ENCODE measurements at places on chromosomes 7 and 10.
A peak's percentile ranks its signal among the peaks of the same experiment; 100 is the strongest.

DNA sequence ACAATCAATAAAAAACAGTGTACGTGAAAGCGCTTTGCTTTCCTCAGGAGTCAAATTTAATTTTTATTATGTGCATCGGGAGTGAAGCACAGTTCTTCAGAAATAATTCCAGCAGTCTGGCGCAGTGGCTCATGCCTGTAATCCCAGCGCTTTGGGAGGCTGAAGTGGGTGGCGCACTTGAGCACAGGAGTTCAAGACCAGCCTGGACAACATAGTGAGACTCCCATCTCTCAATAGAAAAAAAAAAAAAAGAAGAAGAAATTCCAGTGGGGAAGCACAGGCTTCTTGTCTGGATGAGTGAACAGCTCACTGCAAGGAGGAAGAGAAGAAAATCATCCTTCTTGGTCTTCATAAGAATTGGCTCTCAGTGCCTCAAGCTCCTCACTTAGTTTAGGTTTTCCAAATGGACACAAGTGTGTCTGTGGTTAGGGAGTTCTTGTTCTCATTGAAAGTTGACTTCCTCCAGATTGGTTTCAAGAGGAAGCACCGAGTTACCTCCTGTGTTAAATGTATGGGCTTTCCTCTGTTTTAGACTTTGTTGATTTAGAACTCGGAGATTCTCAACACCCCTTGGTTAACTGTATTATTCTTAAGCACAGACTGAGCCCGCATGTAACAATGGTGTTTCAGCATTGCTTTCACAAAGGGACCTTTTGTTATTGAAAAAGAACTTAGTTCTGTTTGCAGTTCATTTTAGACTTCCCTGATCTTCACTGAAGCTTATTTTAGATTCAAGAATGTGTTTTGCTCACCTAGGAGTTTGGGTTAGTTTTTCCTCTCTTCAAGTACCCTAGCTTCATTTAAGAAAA lies 28.0 kb downstream of the LMTK2 start:
- no peak for DNase-seq

DNA sequence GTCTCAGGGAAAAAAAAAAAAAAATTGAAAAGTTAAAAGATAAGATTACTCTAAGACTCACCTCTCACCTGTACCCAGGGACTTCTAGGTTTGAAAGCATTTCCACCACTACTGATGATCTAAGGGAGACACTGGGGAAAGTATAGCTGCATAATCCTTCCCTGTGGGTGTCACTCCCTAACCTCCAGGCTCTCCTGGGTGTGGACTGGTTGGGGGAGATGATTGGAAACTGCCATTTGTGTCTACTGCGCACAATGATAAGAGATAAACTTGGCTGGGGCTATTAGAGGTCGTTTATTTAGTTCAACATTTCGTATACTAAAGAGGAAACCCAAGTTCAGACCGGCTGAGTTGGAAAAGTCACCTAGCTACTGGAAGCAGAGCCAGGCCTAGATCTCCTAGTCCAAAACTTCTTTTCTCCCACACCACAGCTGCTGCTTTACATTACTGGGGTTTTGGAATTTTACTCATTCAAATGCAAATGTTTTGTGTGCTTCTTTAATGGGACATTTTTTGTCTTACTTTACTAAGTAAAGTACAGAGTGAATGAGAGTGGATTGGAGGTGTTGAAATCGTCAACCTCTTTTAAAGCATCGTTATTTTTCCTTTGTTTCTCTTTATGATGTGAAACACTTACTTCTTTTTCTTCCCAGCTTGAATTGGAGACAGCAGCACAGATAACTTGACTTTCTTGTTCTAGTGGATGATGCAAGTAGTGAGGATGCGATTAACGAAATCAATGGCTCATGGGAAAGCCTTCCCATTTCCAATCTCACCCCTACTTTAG lies 22.3 kb upstream of the SEC61G start:
- DNase-seq, result no peak

DNA sequence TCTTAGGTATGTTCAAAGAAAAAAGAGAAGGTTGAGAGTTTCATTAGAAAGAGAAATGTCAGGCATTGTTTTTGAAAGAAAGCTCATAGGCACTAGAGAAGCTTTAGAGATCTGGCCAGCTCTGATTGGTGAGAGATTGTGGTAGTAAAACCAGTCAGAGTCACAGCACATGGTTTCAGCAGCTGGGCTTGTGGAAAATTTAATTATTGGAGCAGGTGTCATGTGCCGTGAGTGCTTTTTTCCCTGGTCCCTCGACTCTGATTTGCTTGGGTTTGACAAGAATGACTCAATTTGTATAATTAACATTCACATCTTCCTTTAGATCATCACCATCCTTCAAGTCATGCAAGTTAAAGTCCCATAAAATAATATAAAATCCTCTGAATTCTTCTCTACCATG lies 35.2 kb downstream of the MRPL32 start:
- DNase-seq, result no peak

- DNase-seq, result no peak
These were observed 68.1 kb downstream of the LHPP start for GRCh38 chr10:124529661-124530214.

DNA sequence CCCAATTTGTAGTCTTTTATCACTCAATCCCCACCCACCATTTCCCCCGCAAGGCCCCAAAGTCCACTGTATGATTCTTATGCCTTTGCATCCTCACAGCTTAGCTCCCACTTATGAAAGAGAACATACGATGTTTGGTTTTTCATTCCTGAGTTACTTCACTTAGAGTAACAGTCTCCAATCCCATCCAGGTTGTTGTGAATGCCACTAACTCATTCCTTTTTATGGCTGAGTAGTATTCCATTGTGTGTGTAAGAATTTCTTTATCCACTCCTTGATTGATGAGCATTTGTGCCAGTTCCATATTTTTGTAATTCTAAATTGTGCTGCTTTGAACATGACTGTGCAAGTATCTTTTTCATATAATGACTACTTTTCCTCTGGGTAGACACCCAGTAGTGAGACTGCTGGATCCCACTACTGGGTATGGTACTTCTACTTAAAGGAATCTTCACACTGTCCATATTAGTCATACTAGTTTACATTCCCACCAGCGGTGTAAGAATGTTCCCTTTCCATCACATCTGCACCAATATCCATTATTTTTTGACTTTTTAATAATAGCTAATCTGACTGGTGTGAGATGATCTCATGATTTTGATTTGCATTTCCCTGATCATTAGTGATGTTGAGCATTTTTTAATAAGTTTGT lies 152.6 kb downstream of the JMJD1C start:
- DNase-seq, result no peak

GRCh38 chr7:105647591-105647990 lies 66.3 kb upstream of the EFCAB10 start:
- DNase-seq, result no peak

GRCh38 chr10:12583891-12584595 lies 234.7 kb downstream of the CAMK1D start:
- DNase-seq, result no peak

GRCh38 chr10:118521415-118522117 lies 73.9 kb downstream of the PRLHR start:
- no peak for DNase-seq

- DNase-seq, result no peak
These were observed 492.0 kb upstream of the AKR1E2 start for GRCh38 chr10:4334015-4334414.

GRCh38 chr7:117402109-117402508 lies 25.2 kb downstream of the ASZ1 start:
- DNase-seq, result no peak

- DNase-seq, result peak; percentile 1
These were observed 1.5 kb upstream of the NRP1 start for GRCh38 chr10:33335801-33336581.

GRCh38 chr7:46738796-46739195 lies 817.7 kb upstream of the IGFBP3 start:
- no peak for DNase-seq

DNA sequence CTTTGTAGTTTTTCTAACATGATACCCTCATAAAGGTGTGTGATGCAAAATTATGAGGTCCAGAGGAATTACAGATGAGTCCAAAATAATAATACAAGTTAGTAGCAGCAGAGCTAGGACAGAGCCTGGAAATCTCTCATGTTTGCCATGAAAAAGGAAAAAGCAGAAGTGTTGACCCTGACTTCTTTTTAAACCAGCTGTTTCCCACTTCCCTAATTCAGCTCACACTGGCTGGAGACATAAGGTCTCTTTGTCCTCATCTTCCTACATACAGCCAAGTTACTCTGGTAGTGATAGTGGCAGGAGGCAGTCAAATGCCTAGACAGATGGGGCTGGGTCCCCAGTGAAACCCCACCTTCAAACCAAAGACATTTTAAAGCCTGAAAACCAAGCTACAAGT lies 269.2 kb downstream of the C7orf25 start:
- DNase-seq, result no peak

DNA sequence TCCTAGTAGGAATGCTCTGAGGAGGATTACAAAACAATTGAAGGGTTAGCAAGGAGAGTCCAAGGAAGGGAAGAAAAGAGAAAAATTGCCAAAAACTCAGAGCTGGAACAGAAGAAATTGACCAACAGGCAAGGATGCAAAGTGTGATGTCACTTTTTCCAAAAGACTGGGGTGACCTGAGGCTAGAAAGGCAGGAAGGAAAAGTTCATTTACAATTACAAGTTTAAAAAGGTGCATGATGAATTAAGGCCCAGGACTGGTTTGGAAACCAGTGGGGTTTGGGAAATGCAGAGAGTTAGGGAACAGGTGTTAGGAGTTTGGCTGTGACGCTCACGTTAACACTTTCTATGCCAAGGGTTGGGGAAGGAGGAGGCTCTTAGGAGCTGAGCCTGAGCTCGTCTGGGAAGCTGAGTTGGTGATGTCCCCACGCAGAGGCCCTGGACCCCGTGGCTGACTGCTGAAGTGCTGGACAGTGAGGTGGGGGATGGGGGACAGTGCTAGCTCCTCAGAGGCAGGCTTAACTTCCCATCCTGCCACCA lies 92.6 kb upstream of the PODXL start:
- DNase-seq, result no peak

DNA sequence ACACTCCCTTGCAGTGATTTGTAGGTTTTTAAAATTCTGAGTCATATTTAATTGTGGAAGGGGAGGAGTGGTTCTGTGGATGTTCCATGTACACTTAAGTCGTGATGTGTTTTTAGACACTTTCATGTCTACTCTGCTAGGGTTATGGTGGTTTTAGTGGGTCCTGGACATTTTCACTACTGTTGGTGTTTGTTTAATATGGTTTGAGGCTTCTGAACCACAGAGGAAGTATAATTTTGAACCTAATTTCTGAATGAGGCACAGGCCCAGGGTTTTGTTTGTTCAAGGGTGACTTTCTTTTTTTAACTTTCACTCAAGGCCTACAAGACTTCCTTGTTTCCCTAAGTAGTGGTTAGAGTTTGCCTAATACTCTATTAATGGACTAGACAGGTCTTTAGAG lies 13.3 kb downstream of the SLC26A5 start:
- DNase-seq, result no peak

DNA sequence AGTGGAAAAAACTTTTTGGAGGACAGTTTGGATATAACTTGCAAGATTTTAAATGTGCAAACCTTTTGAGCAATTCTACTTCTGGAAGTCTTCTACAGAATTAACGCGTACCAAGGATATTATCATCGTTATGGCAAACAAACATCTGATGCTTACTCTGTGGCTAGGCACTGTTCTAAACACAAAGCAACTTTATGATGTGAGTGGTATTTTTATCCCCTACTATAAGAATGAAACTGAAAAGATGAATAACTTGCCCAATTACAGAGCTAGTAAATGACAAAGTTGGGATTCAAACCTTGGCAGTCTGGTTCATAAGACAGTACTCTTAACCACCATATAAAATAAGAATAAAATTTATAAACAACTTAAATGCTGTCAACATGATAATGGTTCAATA lies 15.8 kb downstream of the ASZ1 start:
- DNase-seq, result no peak

DNA sequence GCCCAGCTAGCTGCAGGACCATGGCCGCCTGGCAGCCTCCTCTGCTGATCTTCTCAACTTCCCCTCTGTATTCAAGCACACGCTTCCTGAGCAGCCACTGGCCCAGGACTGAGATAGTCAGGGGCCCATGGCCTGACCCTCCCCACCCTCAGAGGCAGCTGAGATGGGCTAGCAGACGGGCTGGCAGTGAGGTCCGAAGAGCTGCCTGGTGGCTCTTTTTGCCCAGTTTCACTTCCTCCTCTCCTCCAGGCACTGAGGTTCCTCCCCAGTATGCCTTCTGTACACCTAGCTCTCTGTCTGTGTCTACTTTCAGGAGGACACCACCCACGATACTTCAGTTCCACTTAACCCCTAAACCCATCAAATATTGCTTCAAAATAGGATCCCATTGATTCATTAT lies 395.6 kb downstream of the TNS3 start:
- peak; percentile 91 for DNase-seq

GRCh38 chr7:20236790-20237189 lies 19.6 kb upstream of the MACC1 start:
- DNase-seq, result no peak

- no peak for DNase-seq
These were observed 252.5 kb downstream of the SLC25A13 start for GRCh38 chr7:96069401-96069800.

DNA sequence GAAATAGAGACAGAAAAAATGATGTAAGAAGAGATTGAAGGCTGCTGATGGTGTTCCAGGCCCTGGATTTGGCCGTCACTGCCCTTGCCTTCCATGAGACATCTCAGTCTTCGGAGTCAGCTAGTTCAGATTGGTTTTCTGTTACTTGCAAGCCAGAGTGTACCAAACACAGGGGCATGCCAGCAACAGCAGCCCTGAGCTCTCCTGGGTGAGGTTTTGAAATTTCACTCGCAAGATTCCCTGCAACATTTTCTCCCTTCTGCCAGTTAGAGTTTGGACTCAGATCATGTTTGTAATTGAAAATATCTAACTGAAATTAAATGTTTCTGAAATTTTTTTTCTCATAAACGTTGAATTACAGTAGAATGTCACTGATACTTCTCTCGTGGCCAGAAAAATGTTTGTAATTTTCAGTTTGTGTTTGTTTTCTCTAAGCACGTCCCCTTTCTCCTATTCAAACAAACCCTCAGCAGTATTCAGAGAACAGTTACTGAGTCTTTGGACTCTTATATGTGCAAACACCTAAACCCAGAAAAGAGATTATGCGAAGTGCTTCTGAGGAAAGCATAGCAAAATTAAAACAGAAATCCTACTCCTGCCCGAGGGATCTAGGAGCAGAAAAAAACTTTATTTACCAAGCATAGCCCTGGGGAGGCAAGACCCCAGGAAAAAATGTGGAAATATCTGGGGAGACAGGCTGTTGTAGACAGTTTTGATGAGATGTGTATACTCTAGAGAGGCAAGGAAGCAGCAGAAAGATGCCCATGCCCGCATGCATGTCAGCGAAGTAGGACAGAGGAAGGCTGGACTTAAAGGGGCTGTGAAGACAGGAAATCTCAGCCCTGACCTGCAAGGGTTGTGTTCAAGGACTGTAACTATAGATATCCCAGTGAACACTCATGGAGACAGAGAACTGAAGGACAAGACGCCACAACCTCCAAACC lies 43.0 kb upstream of the NAMPT start:
- no peak for DNase-seq

GRCh38 chr7:120731271-120731670 lies 126.7 kb downstream of the TSPAN12 start:
- no peak for DNase-seq

DNA sequence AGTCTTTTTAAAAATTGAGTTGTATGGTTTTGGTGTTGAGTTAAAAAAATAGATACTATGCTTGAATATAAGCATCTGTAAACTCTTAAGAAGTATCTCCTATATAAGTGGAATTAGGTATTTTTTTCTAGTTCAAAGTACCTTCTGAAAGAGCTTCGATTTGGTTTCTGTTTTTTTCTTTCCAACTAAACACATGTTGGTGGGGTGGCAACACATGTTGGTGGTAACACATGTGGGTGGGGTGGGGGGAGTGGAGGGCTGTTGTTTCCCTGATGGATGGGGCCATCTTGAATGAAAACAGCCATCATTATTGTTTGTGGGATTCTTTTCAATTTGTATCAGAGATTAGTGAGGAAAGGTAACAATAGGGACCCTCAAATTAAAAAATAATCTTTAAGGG lies 178.9 kb downstream of the STK31 start:
- DNase-seq, result no peak
